Parietal lobe (tissue), 2 donors: ENCODE measurements at places on chromosomes 1 and 21. TPM values are rescaled to one million over a fixed set of nuclear protein-coding genes. Genes with fewer than 3 reads are reported as not detected.

The KLF17 gene
- not detected for total RNA-seq

The SPRR2E gene
- total RNA-seq: not detected

The CD34 gene
- total RNA-seq: 2.5 TPM

The CAPN2 gene
- total RNA-seq: 46.6 TPM

The GJB3 gene
- not detected for total RNA-seq
